WTC11 (cell line): ENCODE measurements at places on chromosomes 6 and 20.

GRCh38 chr6:26121141-26122004 is 34.1 kb downstream of the HFE start:
- no peak for DNase-seq

GRCh38 chr20:56014151-56014550 is 8.8 kb upstream of the CBLN4 start:
- no peak for DNase-seq

GRCh38 chr6:119226089-119226488 is 123.5 kb downstream of the MAN1A1 start:
- DNase-seq: no peak

DNA sequence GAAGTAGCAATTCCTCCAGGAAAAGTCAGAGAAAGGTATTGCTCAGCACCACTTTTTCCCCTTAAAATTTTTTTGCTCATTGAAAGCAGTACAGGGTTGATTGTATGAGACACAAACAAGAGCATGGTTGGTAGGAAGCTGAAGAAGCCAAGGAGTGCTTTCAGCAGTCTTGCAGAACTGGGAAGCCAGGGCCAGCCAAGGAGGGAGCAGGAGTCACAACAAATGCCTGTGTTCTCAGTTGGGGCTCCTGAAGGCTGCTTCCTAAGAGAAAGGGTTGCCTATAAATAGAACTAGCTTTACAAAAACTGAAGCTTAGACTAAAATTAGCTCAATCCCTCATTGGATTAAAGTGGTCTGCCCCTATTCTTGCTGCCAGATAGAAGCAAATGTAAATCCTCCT is 3.3 kb upstream of the THEMIS start:
- DNase-seq: no peak
